ENCODE measurements at places on chromosomes 3 and 15.

- no peak for DNase-seq
Observed at GRCh38 chr3:57152151-57153143, 12.7 kb downstream of the IL17RD start.

DNA sequence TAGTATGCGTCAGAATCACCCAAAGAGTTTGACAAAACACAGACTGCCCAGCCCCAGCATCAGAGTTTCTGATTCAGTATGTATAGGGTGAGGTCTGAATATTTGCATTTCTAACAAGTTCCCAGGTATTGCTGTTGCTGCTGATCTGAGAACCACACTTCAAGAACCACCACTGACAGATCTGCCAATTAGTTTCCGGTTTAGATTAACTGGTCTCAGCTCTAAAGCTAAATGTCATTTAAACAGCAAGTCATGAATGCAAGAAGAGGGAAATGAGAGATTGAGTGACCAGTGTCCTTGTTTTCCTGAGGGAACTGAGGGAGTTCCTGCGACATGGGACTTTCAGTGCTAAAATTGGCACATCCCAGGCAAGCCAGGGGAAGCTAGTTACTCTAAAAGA, 305.0 kb downstream of the ZNF385D start:
- DNase-seq: no peak

DNA sequence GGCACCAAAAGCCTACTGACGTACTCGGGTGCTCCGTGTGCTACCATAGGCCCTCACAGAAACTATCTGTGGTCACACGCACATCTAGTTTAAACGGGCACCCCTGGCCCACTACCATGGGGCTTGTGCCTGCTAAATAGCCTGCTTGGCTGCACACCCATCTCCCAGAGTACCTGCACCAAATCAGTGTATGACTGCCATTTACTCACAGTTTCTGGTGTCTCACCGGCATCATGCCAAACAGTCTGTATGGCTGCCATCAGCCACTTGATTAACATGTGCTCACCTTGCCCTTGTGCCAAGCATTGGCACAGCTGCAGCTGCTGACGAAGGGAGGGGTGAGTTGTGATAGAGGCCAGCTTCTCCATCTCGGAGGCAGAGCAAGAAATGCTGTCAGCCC, 232.7 kb downstream of the IGSF11 start:
- no peak for DNase-seq

GRCh38 chr15:61051569-61052031, 177.5 kb downstream of the RORA start:
- no peak for DNase-seq

GRCh38 chr3:117285737-117286136, 576.2 kb downstream of the TUSC7 start:
- DNase-seq: no peak

- peak; percentile 40 for DNase-seq
Observed at GRCh38 chr3:116059421-116060096, 385.7 kb downstream of the LSAMP start.

- DNase-seq: no peak
Observed at GRCh38 chr3:128359846-128360642, 106.6 kb downstream of the DNAJB8 start.

- no peak for DNase-seq
Observed at GRCh38 chr3:188147782-188148181, 6.2 kb upstream of the LPP start.

DNA sequence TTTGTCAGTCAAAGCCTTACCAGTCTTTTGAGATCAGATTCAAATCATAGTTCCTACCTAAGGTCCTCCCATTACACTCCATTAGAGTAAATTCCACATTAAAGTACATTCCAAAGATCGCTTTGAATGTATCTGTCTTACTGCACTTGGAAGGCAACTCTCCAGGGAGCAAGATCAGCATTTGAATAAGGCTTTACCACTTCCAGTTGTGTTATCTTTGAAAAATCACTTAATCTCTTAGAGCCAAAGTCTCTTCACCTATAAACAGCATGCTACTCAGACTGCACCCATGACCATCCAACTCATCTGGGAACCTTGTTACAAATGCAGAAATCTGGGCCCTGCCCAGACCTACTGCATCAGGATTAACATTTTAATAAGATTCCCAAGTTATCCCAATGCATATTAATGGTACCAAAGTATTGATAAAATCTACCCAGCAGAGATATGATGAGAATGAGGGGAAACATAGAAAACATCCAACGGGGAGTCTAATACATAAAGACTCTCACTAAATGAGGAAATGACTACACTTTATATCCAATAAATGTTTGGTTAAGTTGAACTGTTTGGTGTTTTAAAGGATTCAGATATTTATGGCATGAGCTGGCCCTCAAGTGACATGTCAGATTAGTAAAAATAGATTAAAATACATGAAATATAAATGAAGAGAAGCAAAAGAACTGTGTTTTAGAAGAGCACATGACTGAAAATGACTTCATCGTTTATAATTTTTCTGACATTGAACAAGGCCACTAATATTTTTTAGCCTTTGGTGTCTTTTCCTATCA, 75.9 kb downstream of the TNIK start:
- no peak for DNase-seq

- no peak for DNase-seq
Observed at GRCh38 chr3:138180375-138181029, 5.8 kb upstream of the DBR1 start.

DNA sequence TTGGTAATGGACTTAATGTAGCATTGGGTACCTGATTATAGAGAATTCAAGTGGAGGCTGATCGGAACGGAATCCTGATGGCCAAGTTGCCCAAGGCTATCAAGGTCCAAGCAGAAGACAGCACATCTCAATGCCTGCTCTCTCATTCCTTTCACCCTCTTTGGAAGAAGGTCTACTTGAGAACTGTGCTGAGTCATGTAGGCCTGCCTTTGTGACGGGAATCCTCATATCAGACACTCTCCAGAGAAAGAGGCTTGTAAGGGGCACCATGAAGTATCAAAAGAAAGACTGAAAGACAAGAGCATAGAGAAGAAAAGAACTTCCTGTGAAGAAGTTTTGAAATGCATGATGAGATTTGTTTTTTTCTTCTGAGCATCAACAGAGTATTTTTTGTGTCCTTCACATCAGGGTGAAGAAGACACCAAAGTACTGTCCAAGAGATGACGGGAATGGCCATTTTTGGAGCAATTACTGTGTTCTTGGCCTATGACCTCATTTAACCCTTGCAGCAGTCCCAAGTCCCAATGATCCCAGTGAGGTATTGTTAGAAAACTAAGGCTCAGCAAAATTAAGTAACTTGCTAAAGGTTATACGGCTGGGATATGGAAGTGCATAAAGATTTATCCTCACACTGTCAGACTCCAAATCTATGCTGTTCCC, 13.2 kb upstream of the LARP6 start:
- DNase-seq: no peak

DNA sequence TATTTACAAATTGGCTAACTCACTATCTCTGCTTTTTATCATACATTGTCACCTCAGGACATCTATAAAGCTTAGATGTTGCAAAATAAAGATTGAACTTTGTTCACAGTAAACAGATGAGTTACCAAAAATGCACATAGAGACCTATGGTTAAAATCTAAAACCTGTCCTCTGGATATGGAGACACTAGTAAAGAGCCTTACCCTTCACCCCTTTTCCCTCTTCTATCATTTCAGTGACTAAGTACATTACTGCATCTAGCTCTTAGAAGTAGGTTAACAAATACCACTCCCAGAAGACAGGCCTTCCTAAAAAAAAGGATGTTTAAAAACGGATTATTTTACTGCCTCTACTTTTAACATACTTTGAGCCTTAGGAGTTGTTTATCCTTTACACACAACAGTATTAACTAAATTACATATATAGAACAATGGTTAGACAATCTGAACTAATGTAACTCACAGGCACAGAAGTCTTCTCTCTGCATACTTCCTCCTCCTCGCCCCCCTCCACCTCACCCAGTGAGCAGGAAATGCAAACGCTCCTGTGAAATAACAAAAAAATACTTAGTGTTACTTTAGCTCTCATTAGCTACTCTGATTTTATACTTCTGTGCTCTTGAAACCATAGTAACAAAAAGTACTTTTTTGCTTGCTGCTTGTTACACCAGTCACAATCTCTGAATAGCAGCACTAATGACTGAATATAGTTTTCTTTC, 23.3 kb downstream of the IREB2 start:
- no peak for DNase-seq

GRCh38 chr15:78360958-78361718, 21.0 kb downstream of the CRABP1 start:
- no peak for DNase-seq

GRCh38 chr15:41893422-41894250, at the start of gene SPTBN5:
SPTBN5 (minus strand) TSS chr15:41894053; CDS start chr15:41893497, 556 bp downstream.
- no peak for DNase-seq

DNA sequence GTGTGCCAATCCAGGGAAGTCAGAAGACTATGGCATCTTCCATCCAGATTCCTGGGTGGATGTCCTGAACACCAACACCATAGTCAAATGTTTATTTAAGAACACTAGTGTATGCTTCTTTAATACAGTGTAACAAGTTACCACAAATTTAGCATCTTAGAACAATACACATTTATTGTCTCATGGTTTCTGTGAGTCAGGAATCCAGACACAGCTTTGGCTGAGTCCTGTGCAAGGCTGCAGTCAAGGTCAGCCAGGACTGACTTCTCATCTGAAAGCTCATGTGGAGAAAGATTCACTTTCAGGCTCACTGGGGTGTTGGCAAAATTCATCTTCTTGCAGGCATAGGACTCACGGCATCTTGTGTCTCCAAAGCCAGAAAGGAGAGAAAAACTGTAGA, 143.4 kb downstream of the ANXA2 start:
- DNase-seq: no peak

GRCh38 chr15:46232471-46232870, 597.6 kb downstream of the SQOR start:
- no peak for DNase-seq

DNA sequence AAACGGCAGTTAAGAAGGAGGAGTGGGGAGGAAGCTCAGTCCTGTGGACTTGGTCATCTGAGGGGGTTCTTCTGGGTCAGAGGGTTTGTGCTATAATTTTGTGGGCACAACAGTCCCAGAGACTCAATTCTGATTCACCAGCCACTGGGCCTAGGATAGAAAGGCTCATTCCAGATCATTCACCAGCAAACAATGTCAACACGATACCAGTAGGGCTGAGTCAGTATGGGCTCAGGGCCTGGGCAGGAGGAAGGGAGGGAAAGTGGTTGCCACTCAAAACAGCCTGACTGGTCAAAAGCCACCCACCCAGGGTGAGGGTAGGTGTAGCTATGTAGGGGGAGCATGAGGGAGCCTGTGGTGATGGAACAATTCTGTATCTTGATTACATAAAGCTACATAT, 86.9 kb upstream of the MEX3B start:
- DNase-seq: no peak

DNA sequence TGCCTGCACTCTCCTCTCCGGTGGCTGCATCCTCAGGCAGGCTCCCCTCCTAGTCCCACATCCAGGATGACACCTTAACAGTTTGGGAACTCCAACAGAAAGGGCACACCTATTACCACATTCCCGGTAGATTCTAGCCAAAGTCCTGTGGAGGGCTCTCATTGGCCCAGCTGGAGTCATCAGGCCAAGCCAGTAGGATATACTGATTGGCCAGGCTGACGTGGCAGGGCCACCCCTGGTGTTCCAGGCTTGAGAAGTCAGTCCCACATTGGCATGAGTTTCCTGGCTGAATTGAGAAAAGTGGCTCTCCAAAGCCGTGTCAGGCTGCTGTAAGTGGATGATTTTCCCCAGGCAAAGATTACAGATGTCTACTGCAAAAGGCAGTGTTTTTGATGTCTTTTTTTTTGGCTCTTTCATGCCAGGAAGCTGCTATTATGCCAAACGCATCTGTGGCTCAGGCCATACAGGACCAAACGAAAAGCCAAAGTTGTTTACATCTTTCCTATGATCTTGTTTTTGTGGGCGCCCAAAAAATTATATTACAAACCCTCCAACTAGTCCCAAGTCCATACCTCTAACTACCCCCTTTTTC, 6.6 kb upstream of the BLM start:
- no peak for DNase-seq

DNA sequence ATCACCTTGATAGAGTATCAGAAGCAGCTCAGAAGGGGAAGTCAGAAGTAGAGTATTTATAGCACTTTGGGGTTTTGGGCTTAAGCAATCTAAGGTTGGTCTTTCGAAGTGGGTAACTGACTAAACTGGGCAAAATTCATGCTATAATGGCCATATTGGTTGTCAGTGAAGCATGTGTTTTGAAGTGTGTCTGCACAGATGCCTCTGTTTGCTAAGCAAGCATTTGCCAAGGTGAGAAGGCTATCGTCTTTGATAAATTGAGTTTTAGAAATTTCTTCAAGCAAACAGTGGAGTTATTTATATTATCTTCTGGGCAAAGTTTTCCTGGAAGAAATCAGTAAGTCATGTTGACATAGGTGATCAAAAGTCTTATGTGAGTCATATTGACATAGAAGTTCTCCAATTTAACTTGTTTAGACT, 412.8 kb upstream of the TGFBR2 start:
- DNase-seq: no peak

- no peak for DNase-seq
Observed at GRCh38 chr3:78153973-78154372, 1114.1 kb downstream of the ROBO2 start.

- DNase-seq: no peak
Observed at GRCh38 chr3:102020735-102021134, 171.4 kb downstream of the NFKBIZ start.

- no peak for DNase-seq
Observed at GRCh38 chr3:196645897-196646665, 6.6 kb downstream of the NRROS start.

DNA sequence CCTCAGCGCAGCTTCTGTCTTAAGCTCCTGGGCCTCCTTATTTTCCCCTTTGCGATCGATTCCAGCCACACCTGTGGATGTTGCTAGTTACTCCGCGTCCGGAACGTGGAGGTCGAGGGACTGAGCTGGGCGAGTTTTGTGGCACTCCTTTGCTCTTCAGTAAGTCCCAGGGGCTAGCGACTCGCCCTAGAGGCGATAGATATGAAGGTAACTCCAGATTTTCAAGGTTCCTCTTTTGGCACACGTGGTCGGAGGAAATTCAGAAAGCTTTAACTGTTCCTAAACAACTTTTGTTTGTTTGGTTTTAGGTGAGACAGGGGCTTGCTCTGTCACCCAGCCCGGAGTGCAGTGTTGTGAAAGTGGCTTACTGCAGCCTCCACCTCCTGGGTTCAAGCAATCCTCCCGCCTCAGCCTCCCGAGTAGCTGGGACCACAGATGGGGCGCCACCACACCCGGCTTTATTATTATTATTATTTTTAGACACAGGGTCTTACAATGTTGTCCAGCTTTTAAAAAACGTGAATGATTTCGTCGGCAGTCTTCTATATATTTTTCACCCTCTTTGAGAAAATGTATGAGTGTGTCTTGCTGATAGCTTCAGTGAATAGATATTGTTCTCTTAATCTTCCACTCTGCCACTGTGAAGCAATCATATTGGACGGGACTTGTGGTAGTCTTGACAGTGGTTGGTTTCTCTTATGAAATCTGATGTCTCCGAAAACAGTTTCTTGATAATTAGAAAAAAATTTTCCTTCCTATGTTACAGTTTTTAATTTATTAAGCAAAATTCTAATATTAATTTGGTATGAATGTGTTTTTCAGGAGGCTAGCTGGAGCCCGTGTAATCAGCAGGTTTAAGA, 785 bp downstream of the MFSD1 start:
- DNase-seq: no peak

GRCh38 chr3:13013994-13014754, 59.1 kb downstream of the IQSEC1 start:
- no peak for DNase-seq

- no peak for DNase-seq
Observed at GRCh38 chr3:183360971-183361624, 67.3 kb downstream of the MCF2L2 start.
